ENCODE measurements at places on chromosomes 12 and 14.
A peak's percentile ranks its signal among the peaks of the same experiment; 100 is the strongest.

- DNase-seq = no peak
Observed at GRCh38 chr14:98994561-98994960, 277.4 kb downstream of the BCL11B start.

DNA sequence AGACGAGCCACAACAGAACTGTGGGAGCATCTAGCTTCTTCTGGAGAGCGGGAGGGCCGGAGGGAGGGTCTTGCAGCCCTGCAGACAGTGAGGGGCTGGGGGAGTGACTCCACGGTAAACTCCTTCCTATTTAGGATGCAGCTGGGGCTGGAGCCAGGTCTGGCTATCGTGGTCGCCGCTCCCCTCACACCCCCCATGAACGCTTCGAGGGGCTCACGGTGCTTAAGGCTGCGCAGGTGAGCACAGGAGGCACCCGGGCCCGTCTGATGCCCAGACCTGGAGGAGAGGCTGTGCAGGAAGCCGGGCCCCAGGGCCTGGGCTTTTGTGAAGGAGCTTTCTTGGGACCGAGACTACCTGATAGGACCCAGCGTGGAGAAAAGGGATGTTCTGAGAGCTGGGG, 3.9 kb upstream of the GNB3 start:
- no peak for DNase-seq

DNA sequence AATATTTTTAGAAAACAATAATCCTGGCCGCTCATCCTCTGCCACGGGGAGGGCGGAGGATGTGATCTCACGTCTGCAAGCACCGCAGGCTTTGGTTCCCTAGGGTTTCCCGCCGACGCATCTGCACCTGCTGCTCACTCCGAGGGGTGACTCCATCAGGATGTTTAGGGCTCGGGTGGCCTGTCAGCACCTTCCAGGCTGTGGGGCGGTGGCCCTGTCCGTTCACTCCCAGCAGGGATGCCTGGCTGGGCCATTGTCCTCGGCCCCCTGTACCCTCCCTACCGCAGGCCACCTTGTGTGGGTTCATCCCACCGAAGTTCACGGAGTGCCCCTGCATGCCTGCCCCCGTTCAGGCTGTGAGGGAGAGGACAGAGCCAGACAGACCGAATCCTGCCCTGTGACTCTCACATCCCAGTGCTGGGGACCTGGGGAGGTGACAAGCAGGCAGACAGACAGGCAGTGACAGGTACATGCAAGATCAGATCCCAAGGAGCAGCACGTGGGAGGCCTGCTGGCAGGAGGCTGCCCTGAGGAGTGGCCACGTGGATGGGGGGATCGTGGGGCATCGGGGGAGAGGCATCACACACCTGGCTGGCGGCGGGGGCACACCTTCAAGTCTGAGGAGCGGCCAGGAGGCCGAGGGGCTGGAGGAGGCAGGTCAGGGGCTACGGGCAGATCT, 112.6 kb downstream of the ADGRD1 start:
- DNase-seq = no peak

DNA sequence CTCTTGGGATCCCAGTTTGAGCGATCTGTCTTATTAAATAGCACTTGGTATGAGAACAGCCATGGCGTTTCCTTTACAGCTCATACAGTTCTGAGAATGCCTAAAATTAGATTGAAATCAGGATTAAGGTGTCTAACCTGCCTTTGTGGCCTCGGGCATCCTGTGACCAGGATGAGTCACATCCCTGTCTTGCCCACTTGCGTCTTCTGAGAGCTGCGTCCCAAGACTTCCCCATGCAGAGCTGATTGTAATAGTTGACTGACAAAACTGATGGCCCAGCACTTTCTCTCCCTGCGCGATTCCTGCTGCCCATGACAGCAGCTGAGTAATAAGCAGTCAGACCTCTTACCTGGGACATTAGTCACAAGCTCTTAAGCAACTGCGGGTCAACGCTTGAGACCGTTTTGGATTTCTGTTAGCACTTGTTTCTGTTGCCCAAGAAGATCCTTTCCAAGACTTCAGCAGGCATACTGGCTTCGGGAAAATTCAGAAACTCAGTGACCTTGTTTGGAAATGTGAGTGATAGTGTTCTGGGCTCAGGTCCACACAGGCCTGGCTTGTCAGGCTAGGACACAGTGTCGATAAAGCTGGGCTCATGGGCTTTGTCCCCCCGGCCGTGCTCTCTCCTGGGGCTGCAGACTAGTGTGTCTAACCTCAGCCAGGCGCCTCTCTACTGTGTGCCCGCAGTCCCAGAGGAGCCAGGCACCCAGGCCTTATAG, 169.9 kb upstream of the HIF1A start:
- peak; percentile 46 for DNase-seq

GRCh38 chr14:105149146-105149781, 19.3 kb downstream of the JAG2 start:
- DNase-seq = no peak

DNA sequence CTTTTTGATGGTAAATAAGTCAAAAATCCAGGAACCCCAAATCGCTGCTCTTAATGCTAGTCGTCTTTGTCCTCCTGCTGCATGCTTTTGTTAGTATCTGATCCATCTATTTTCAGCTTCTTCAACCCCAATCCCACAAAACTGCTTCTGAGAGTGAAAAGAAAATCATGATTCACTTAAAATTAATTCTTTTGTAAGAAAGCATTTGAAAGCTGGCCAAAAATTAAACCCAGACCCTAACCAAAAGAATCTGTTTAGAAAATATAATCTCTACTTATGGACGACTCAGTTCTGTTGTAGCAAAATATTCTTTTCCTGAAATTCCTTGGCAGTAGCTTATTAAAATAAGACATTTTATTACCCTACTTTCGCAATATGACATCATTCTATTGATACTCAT, 443.6 kb upstream of the SYT1 start:
- DNase-seq = no peak

GRCh38 chr14:55699131-55700057, 119.4 kb downstream of the KTN1 start:
- DNase-seq = no peak

- no peak for DNase-seq
Observed at GRCh38 chr14:50813544-50813863, 17.5 kb downstream of the NIN start.

- DNase-seq = peak; percentile 41
Observed at GRCh38 chr14:35341751-35342488, 49.7 kb downstream of the PSMA6 start.

DNA sequence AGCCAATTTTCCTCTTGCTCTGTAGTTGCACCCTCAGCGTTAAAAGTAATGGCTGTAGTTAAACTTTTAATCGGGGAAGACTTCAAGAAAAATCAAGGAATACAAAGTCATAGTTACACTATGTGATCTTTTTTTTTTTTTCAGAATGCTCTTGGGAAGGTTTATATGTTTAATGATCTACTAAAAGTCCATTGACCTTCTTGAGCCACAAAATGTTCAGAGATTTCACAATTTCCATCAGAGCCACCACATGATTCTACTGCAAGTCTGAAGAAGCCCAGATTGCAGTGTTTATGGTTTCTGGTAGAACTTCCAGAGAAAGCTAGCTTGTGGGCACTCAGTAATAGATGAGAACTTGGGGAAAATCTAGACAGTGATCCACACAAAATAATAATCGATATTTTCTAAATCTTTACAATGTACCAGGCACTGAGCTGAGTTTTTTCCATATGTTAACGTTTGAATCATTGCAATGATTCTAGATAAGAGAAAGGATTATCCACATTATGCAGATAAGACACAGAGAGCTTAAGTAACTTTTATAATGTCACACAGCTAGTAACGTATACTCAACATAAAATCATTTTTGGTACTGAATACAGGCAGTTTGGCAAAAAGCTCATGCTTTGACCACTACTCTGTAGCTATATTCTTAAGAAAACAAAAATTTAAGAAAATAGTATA, 38.3 kb downstream of the GYS2 start:
- DNase-seq = no peak

GRCh38 chr14:82626156-82627066, 1092.8 kb upstream of the SEL1L start:
- DNase-seq = no peak

DNA sequence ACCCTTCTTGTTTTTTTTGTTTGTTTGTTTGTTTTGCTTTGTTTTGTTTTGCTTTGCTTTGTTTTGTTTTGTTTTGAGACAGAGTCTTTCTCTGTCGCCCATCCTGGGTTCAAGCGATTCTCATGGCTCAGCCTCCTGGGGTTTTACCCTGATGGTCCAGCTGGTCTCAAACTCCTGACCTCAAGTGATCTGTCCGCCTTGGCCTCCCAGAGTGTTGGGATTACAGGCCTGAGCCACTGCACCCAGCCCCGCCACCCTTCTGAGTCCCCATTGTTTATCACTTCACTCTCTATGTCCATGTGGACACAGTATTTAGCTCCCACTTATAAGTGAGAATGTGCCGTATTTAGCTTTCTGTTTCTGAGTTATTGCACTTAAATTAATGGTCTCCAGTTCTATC, 36.9 kb upstream of the BICD1 start:
- DNase-seq = no peak

DNA sequence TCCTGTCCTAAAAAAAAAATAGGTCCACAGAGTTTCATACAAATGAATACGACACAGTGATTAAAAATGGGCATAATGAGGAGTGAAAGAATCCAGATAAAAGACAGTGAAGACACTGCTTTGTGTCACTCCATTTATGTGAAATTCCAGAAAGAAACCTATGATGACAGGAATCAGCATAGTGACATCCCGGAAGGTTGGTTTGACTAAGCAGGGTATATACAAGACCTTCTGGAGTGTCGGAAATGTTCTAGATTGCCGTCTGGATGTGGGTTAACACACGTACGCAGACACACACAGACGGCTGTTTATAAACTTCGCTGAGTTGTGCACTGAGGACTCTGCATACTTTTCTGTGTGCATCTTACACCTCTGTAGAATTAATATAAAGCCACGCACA, 13.2 kb upstream of the CACNA2D4 start:
- DNase-seq = no peak
